Suppressor macrophage treated with lipopolysaccharide for 1 hour (primary cell): ENCODE measurements at places on chromosomes 13 and 19.

DNA sequence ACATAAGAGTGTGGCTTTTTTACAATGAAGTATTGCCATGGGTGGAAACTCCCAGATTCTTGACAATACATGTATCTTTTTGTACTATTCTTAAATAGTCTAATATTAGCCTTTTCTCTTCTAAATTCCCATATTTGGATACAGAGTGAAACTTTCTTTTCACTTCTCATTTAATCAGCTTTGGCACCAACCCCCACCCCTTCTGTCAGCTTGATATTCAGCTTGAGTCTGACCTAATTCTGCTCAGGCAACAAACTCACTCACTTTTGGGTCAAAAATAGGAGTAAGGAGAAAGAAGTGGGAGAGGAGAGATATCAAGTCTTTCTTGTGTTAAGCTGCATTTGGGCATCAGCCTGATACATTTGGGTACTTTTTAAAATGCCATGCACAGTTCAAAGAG lies 397.5 kb downstream of the COG6 start:
- no peak for DNase-seq

- no peak for DNase-seq
Measured at GRCh38 chr19:18886972-18887371, 9.0 kb downstream of the CERS1 start.

DNA sequence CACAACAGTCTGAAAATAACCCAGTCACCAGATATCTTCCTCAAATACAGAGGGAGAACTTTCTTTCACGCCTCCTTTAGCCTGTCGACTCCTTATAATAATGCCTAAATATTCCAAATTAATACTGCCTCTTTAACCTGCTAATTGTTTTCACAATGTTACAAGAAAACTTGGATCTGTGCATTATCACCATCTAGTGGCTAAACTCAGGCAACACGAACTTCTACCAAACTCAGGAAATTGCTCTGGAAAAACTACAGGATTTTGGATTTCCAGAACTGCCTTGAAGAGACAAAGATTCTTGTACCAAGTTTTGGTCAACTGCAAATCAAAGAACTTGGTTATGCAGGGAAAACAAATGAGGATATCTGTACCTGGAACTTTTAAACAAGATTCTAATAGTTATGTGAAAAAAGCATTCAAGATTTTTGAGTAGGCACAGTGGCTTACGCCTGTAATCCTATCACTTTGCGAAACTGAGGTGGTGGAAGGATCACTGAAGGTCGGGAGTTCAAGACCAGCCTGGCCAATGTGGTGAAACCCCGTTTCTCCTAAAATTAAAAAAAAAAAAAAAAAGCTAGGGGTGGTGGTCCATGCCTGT lies 10.8 kb downstream of the CLN5 start:
- peak; percentile 50 for DNase-seq

DNA sequence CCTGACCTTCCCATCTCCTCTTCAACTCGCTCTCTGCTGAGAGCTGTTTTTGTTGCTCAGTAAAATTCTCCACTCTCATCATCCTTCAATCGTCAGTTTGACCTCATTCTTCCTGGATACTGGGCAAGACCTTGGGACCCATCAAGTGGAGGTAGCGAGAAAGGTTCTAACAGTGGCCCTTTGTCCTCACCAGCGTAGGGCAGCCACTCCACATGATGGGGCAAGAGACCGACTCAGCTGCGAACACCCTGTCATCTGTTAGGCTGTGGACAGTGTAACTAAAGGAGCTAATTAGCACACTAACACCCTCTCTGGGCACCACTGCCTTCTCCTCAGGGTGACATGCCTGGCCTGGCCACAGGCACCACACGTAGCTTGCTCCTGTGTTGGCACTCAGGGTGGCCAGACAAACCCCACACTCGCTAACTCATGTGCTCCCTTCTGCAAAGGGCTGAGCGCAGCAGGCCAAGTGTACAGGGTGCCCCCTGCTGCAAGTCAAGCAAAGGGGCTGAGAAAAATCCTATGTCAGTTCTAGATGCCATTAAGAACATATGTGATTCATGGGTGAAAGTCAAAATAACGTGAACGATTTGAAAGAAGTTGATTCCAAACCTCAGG lies 1216.0 kb downstream of the SLITRK5 start:
- DNase-seq, result no peak

DNA sequence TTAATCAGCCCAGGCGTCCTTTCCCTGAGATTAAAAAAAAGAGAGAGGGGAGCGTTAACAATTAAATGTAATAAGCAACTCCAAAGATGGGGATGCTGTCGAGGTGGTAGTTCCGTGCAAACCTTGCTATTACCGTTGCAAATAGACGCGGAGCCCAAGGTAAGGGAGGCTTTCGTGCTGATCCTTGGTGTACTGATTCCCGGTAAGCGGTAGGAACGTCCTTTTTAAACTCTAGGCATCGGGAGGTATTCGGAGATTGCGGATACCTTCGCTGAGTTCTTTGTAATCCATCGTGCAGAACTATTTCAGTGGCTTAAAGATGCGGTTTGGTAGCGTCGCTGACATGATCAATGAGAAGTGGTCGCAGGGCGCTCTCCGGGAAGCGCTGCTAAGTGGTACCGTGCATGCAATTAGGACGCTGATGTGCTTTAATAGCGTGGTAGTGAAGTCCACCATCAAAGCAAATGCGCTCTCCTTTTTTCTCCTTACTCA lies 3.1 kb downstream of the SLITRK5 start:
- no peak for DNase-seq

DNA sequence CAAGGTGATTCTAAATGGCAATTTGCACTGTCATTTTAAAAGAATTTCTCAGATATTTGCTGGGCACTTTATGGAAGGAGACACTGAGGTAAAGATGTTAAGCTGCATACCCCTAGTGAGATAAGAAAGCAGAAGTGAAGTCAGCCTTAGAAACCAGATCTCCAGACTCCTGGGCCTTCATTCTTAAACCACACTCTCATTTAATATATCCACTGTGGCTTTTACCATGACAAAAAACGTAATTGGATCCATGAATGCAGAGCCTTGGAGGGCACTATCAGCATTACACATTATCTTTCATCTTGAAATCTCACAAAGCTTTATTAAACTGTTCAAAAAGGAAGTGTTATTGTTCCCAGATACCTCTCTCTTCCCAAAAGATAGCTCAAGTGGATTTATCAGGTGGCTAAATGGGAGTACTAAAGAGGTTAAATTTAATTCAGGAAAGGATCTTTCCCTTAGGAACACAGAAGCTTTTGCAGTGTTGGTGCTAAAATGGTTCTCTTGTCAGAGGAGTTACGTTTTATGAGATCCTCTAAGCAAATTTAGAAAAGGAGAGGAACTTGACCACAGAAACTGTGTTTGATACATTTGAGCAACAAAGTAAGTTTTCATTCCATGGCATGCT lies 1060.4 kb downstream of the EFNB2 start:
- no peak for DNase-seq

DNA sequence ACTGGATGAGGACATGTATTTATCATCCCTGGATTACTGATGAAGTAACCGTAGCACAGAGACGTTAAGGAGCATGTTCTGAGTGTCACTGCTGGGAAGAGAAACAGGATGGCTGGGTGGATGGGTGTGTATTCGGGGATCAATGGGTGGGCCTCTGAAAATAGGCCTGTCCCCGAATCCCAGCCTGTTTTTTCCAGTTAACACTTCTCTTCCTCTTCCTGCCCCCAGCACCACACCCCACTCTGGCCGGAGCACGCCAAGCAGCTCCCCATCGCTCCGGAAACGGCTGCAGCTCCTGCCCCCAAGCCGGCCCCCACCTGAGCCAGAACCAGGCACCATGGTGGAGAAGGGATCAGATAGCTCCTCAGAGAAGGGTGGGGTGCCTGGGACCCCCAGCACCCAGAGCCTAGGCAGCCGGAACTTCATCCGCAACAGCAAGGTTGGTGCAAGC lies 8.8 kb downstream of the GRAMD1A start:
- no peak for DNase-seq

- no peak for DNase-seq
Measured at GRCh38 chr19:39731685-39732084, 6.1 kb downstream of the CLC start.

GRCh38 chr19:39386557-39386956 lies 4.3 kb downstream of the PAF1 start:
- DNase-seq, result no peak

- peak; percentile 74 for DNase-seq
Measured at GRCh38 chr13:41955605-41956004, 5.3 kb downstream of the VWA8 start.

- no peak for DNase-seq
Measured at GRCh38 chr13:32824675-32825074, 191.5 kb upstream of the KL start.

- DNase-seq, result no peak
Measured at GRCh38 chr13:81721400-81721799, 1380.5 kb upstream of the SPRY2 start.

GRCh38 chr19:10562609-10563008 lies 3.2 kb downstream of the KRI1 start:
- no peak for DNase-seq

GRCh38 chr13:83761631-83762030 lies 120.6 kb downstream of the SLITRK1 start:
- no peak for DNase-seq

DNA sequence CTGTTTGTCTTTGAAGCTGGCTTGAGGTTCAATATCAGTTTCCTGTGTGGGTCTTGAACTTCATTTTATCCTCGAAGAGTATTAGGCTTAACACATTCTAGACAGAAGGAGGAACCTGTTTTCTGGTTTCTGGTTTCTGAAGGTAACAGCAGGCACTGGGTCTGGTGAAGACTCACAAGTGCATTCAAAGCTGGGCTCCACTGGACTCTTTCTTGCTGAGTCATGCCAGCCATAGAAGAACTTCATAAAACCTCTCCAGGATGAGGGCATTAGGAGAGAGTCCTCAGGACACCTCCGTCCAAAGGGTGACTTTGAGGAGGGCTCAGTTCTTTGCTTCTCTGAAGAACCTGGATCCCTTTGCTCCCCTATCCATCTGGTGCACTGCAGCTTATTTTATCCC lies 668.6 kb upstream of the SLC10A2 start:
- no peak for DNase-seq

GRCh38 chr13:41463838-41464602 lies 6.7 kb downstream of the RGCC start:
- DNase-seq, result peak; percentile 37

DNA sequence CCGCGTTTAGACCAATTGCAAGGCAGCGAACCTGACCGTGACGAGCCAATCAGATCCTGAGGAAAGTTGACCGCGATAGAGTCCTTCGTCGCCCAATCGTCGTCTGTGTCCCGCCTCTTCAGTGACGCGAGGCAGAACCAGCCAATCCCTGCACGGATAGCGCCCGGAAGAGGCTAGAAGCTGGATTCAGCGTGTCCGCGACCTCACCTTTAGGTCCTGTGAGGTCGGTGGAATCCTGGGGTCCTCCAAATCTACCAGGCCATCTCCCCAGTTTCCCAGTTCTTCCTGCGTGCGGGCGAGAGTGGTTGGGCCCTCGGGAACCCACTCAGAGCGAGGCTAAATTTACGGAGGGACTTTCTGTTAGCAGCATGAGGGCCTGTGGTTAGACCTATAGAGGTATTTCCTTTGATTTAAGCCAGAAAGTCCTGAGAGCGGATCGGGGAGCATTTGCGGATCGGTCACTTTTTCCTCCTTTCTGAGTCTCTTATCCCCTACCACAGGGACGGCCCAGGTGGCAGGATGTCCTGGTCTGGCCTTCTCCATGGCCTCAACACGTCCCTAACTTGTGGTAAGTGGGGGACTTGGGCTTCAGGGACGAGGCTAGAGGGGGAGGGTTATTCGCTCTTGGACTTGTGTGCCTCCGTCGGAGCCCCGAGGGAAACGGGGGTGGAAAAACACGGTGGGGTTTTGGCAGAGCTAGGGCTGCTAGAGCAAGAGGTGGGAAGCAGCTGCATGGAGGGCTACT lies at the start of gene MRPS12:
TSS of gene MRPS12 (plus strand) at position 169 of the 745 bp plus-strand sequence. CDS start at position 520, 351 bp downstream.
- DNase-seq, result peak; percentile 100

- no peak for DNase-seq
Measured at GRCh38 chr13:43266936-43267615, 243.7 kb downstream of the DNAJC15 start.

DNA sequence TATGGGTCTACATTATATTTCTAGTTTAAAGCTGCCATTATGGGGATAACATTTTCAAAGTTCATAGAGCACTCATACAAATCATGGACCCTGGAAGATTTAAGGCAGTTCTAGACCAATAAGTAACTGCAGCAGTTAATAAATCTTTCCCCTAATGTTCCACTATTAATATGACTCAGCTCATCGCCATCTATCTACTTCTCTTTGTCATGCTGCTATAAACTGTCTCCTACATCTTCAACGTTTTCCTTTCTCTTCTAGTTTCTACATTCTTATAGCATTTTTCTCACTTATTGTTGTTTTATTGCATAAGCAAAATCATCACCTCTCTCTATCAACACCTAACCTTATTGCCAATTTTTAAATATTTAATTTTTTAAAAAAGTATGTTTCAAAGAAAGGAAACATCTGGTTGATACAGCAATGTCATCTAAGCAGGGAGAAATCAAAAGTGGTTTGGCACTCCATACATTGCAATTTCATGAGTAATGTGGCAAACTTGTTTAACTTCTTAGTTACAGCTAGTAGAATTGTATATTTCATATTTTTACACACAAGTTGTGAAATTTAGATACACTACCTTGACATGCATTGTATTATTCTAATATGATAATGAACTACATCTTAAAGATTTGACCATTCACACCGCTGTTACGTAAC lies 1500.4 kb upstream of the MIR17HG start:
- DNase-seq, result no peak

DNA sequence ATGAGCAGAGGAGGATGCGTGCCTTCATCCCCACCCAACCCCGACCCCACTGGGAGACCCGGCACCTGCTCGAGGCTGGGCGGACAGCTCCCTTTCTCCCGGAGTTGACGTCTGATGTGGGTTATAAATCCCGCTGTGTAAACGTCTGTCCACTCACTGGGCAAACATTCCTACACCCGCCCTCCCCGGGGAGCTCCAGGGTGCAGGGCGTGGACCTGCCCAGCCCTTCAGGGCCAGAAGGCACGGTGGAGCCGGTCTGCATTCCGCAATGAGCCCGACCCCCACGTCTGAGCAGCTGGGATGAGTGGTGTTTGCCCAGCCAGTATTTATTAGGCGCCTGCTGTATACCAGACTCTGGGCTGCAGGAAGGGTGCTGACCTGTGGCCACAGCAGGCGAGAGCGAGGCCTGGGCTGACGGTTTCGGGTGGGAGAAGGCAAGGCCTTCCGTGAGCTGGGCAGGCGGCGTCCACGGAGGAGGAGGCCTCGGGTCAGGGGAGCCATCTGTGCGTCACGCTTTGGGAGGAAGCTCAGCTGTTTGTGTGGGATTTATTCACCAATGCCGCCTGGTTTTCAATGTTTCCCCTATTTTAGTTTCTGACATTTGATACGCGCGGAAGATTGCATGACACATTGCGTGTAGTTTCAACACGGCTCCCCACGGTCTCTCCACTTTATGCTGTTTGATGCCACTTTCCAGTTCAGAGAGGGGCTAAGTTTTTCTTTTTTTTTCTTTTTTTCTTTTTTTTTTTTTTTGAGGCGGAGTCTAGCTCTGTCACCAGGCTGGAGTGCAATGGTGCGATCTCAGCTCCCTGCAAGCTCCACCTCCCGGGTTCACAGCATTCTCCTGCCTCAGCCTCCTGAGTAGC lies 2.0 kb downstream of the MISP start:
- peak; percentile 95 for DNase-seq
